Amygdala (tissue), 56 donors: ENCODE measurements at places on chromosomes 1 and 21.

DNA sequence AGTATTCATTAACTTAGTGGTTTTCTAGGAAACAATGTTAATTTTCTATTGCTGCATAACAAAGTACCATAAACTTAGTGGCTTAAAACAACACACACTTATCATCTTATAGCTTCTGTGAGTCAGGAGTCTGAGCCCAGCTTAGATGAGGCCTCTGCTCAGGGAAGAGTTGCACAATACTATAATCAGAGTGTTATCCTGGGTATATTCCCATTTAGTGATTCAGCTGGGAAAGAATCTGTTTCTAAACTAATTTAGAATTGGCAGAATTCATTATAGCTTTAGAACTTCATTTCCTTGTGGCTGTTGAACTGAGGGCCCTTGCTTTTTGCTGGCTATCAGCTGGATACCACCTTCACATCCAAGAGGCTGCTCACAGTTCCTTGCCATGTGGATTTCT, 515.5 kb downstream of the BRINP3 start:
- DNase-seq: no peak

- DNase-seq: no peak
Observed at GRCh38 chr1:108817016-108817415, 39.9 kb downstream of the AKNAD1 start.

DNA sequence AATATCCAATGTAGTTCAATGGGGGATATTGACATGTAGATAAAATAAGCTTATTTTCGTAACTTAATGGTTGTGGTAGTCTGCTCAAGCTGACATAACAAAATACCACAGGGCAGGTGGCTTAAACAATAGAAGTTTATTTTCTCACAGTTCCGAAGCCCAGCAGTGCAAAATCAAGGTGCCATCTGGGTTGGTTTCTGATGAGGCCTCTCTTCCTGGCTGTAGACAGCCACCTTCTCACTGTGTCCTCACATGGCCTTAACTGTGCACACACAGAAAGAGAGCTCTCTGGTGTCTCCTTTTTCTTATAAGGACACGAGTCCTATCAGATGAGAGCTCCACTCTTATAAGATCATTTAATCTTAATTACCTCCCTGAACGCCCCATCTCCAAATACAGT, 64.8 kb upstream of the IPO9 start:
- DNase-seq: no peak

GRCh38 chr1:18149027-18149641, 41.5 kb downstream of the IGSF21 start:
- DNase-seq: no peak

DNA sequence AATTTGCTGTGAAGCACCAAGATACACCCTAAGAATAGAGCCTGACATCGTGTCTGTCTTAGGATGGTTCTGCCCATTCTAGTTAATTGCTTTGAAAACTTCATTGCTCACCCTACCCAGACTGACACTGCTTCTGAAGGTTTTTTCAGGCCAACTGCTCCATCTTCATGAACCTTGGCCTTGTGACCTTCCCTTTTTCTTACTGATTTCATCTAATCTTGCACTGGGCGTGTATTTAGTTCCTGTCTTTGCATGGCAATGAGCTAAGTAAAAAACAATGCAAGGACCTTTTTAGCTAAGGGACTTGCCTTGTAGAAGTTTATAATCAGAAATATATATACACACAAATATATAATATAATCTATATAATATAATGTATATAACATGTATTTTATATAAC, 108.0 kb downstream of the PBX1 start:
- DNase-seq: no peak
